ENCODE measurements at places on chromosomes 12 and 14. TPM values are rescaled to one million over a fixed set of nuclear protein-coding genes. Genes with fewer than 3 reads are reported as not detected.
A peak's percentile ranks its signal among the peaks of the same experiment; 100 is the strongest.

GRCh38 chr12:89529738-89530137 is 3.9 kb upstream of the POC1B start:
- peaks cover 4% of the 10 kb centered on the region for H3K4me1 ChIP-seq
- no peak overlapping the region for H3K27ac ChIP-seq
- H3K36me3 ChIP-seq: no peaks in the 10 kb centered on the region
- DNase-seq: peak; percentile 82
- no peaks in the 10 kb centered on the region for H3K27me3 ChIP-seq

CCDC88C gene
- 0.36 TPM for total RNA-seq

BDKRB2 gene
- total RNA-seq: 4.1 TPM

GRCh38 chr14:100530270-100531072 is 56.7 kb downstream of the BEGAIN start:
- H3K36me3 ChIP-seq: no peaks in the 10 kb centered on the region
- H3K4me3 ChIP-seq: no peak overlapping the region
- H3K27ac ChIP-seq: no peak overlapping the region
- no peaks in the 10 kb centered on the region for H3K27me3 ChIP-seq
- DNase-seq: peak; percentile 58
- H3K4me1 ChIP-seq: no peaks in the 10 kb centered on the region

ASPG gene
- under 0.01 TPM for total RNA-seq

FANCM gene
- 6.8 TPM for total RNA-seq

- no peaks in the 10 kb centered on the region for H3K4me1 ChIP-seq
- no peak overlapping the region for H3K4me3 ChIP-seq
- no peak overlapping the region for H3K27ac ChIP-seq
- H3K27me3 ChIP-seq: no peaks in the 10 kb centered on the region
- DNase-seq: no peak
Observed at GRCh38 chr12:40832668-40833067, 140.4 kb downstream of the CNTN1 start.

GRCh38 chr12:28017126-28017872 is 44.8 kb upstream of the PTHLH start:
- H3K27ac ChIP-seq: no peak overlapping the region
- H3K36me3 ChIP-seq: no peaks in the 10 kb centered on the region
- H3K27me3 ChIP-seq: no peaks in the 10 kb centered on the region
- no peak overlapping the region for H3K4me3 ChIP-seq

DNA sequence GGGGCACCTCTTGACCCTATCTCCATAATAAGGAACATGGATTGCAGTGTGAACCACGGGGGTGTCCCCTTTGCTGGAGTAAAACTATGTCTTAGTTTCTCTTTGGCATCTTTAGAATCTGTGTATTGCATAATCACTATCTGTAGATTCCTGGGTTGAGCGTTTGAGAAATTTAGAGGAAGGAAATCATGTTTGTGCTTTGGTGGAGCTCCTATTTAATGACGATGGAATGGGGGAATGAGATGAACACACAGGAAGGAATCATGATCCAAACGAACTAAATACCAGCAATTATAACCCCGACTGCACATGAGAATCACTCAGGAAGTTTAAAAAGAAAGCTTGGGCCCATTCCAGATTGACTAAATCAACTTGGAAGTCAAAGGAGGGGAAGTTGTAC is 1.3 kb upstream of the MYG1 start:
- H3K27ac ChIP-seq: peak overlapping the region; percentile 97
- peaks cover 27% of the 10 kb centered on the region for H3K36me3 ChIP-seq
- H3K27me3 ChIP-seq: no peaks in the 10 kb centered on the region
- peak; percentile 93 for DNase-seq
- peak overlapping the region; percentile 82 for H3K4me3 ChIP-seq
- peaks cover 49% of the 10 kb centered on the region for H3K4me1 ChIP-seq

GRCh38 chr12:53550595-53550994 is 43.3 kb upstream of the NPFF start:
- H3K27ac ChIP-seq: peak overlapping the region; percentile 10
- no peak for DNase-seq
- no peak overlapping the region for H3K4me3 ChIP-seq
- H3K4me1 ChIP-seq: no peaks in the 10 kb centered on the region

DNA sequence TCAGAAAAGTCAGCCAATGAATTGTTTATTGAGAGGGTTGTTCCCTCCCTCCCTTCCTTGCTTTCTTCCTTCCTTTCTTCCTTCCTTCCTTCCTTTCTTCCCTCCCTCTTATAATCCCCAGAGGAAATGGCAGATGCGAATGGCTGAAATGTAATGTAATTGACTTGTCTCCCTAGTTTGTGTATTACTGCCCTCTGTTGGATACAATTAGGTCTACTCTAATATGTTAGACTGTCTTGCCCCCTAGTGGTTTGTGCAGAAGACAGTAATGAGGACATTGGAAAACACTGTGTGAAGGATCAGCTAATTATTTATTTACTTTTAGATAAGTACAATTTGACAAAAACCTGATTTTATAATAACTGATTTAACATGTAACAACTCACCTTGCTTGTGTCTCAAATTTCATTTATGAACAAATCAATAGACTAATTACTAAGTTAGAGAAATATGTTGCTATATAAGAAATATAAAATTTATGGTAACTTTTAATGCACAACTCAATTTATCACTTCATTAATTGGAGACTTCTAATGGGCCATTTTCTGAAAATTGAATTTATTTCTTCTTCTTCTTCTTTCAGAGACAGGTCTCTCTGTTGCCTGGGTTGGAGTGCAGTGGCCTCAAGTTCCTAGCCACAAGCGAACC is 229.8 kb upstream of the LRIG3 start:
- no peak overlapping the region for H3K4me3 ChIP-seq
- no peaks in the 10 kb centered on the region for H3K36me3 ChIP-seq
- H3K27me3 ChIP-seq: no peaks in the 10 kb centered on the region
- H3K4me1 ChIP-seq: peaks cover 5% of the 10 kb centered on the region
- no peak for DNase-seq

DNA sequence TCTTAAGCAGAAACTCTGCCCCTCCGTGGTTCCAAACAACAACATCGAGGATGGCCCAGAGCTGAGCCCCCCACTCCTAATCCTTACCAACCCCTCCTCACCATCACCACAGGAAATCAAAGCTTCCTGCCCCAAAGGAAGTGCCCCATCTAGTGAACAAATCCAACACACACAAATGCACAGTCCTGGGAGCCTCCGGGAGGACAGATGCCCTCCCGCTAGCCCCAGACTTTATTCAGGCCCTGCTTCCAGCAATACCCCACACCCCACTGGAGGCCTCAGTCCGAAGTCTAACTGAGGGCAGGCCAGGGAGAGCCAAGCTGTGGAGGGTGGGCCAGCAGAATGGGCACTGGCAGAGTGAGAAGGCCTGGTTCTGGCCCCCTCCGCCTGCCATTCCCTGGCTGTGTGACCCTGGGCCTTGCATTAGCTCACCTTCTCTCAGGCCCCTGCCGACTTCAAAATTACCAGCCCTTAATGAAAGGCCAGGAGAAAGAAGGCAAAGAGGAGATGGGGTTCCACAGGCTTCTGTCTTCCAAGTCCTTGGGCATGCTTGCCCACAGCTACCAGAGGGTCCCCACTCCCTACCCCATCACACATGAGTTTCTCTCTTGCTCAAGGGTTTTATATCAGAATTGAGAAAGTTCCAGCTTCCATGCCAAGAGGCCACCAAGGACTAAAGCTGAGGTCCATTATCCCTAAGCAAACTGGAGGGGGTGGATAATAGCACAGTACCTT is 2.3 kb downstream of the HDAC7 start:
- H3K4me1 ChIP-seq: peaks cover 68% of the 10 kb centered on the region
- peak; percentile 87 for DNase-seq
- H3K4me3 ChIP-seq: peak overlapping the region; percentile 84
- peaks cover 6% of the 10 kb centered on the region for H3K36me3 ChIP-seq

DNA sequence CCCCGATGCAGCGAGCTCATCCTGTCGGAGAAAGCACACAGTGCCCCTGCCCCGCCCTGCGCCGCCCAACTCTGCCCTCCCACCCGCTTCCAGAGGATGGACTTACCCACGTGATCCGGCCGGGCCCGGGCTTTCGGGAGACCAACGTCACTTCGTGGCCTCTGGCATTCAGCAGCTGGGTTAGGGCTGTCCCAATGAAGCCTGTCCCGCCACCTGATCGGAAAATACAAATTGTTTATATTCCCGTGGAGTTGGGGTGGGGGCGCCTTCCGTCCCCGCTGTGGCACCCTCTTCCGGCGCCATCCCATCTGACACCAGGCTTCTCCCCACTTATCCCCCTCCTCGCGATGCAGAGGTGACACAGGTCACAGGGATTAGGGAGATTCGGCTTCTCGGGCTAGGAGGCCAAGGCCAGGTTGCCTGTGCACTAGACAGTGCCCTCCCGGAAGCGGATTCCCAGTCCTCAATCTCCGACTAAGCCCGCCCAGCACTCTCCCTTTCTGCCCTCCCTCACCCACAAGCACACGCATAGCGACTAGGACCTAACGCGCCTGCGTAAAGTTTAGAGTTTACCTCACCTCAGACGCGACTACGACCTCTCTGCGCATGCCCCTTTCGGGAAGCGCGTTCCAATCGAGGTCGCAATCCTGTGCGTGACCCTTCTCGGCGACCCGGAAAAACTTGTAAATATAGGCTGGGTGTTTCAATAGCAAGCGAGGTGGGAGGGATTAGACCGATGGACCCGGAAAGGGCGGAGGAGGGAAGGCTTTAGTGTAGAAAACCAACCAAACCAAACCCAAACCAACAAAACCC is at the start of gene SDR39U1:
Gene SDR39U1, minus strand, starts transcription at position 537 of the 813 bp plus-strand sequence. Its CDS starts 7 bp downstream, at position 530.
- peaks cover 8% of the 10 kb centered on the region for H3K4me1 ChIP-seq
- no peaks in the 10 kb centered on the region for H3K27me3 ChIP-seq
- peak within 1 kb of the TSS; percentile 82 for H3K4me3 ChIP-seq
- peaks cover 26% of the 10 kb centered on the region for H3K36me3 ChIP-seq
- peak within 1 kb of the TSS; percentile 99 for H3K27ac ChIP-seq
- DNase-seq: peak; percentile 97

TRPV4 gene
- total RNA-seq: 3.2 TPM

DNA sequence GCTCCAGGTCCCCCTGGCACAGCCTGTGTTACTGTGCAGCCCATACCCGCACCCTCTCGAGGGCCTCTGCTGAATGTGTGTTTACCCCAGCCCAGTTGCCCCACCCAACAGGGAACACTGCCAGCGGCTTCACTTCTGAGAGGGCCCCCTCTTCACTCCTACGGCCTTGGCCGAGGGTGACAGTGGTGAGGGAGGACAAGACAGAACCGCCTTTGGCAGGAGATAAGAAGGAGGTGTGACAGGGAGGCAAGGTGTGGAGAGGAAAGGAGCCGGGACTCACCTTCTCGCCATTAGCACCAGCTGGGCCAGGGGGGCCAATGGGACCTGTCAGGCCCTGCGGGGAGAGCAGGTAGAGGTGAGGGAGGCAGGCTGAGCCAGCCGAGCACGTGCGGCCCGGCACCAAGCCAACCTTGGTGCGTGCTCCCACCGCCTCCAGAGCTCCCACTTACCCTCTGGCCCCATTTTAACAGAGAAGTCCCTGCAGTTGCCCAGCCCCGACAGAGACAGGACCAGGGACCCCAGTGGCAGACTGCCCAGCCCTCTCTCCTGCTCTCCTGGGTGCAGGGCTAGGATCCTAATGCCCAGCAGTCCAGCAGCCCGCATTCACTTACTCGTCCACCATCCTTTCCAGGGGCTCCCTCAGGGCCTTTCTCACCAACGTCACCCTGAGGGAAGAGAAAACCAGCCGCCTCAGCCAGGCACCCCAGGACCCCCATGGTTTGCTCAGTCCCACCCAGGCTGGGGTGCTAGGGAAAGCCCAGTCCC is 18.3 kb downstream of the TMEM106C start:
- no peaks in the 10 kb centered on the region for H3K36me3 ChIP-seq
- H3K4me1 ChIP-seq: no peaks in the 10 kb centered on the region
- peaks cover 6% of the 10 kb centered on the region for H3K27me3 ChIP-seq
- peak; percentile 85 for DNase-seq
- no peak overlapping the region for H3K4me3 ChIP-seq
- no peak overlapping the region for H3K27ac ChIP-seq

GRCh38 chr14:23120541-23121251 is 1.6 kb upstream of the CEBPE start:
- DNase-seq: peak; percentile 95
- H3K4me3 ChIP-seq: no peak overlapping the region
- H3K27ac ChIP-seq: peak overlapping the region; percentile 63
- peaks cover 15% of the 10 kb centered on the region for H3K4me1 ChIP-seq

OVCH1 gene
- under 0.01 TPM for total RNA-seq

PPFIA2 gene
- total RNA-seq: 3.3 TPM

GRCh38 chr12:129211862-129212630 is 358.8 kb downstream of the GLT1D1 start:
- DNase-seq: no peak
- H3K4me3 ChIP-seq: no peak overlapping the region
- H3K27me3 ChIP-seq: no peaks in the 10 kb centered on the region
- no peaks in the 10 kb centered on the region for H3K36me3 ChIP-seq
- H3K27ac ChIP-seq: no peak overlapping the region

DNA sequence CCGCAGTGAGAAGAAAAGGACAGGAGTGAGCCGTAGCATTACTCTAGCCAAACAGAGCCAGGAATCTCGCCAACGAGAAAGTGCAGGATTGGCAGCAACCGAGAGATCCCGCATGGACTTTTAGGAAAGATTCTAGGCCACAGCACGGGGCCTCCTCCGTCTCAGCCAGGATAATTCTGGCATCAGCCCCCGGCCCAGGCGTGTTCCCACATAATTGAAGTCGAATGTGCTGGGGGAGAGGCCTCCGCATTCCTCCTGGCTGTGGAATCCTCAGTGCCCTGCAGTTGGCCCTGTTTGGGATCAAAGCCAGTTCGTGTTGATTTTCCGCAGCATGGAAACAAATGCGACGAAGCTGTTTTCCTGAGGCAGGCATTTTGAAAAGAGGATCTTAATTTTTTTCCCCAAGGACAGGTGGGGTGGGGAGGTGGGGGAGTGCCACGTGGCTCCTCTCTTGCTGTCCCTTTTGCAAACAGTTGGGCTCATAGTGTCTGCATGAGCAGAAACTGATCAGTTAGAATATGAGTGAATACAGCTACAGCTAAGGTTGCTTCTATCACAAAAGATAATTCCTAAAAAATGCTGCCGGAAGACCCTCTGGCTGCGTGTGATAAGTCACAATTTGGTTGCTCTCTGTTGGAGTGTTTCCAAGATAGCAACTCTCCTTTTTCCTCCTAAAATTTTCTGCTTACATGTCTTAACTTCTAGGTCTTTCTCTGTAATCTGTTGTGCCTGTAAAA is 37.3 kb upstream of the ATXN2 start:
- no peaks in the 10 kb centered on the region for H3K27me3 ChIP-seq
- DNase-seq: peak; percentile 67
- peak overlapping the region; percentile 43 for H3K27ac ChIP-seq
- H3K4me3 ChIP-seq: peak overlapping the region; percentile 5

GRCh38 chr14:63867933-63868921 is 15.4 kb downstream of the SYNE2 start:
- H3K4me3 ChIP-seq: no peak overlapping the region
- H3K36me3 ChIP-seq: no peaks in the 10 kb centered on the region
- DNase-seq: no peak
- H3K27ac ChIP-seq: no peak overlapping the region
- H3K27me3 ChIP-seq: no peaks in the 10 kb centered on the region
